Osteocyte (in vitro differentiated cells): ENCODE measurements at places on chromosomes 4 and X. TPM values are rescaled to one million over a fixed set of nuclear protein-coding genes. Genes with fewer than 3 reads are reported as not detected.

- DNase-seq = no peak
Observed at GRCh38 chrX:77070202-77070918, 376.8 kb upstream of the FGF16 start.

Gene PPBP
- not detected in 2 replicates for total RNA-seq

Gene PLAC1
- not detected in 2 replicates for total RNA-seq

Gene DCTD
- total RNA-seq = 122 and 126 TPM in 2 replicates

DNA sequence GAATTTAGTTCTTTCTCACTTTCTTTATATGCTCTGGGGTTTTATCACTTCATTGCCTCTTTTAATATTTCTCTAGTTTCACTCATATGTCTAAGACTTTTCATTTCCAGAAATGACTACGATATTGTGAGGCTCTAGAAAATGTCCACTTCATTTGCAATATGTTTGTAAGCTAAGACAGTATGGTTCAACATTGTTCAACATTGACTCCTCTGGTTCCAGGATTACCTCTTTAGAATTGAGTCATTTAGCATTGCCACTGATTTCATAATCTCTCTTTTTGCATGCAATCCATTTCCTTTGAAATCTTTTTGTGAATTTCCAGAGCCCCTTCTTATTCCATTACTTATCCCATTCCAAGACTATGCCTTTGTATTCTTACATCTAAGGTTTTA is 32.3 kb downstream of the BBS12 start:
- DNase-seq = no peak

DNA sequence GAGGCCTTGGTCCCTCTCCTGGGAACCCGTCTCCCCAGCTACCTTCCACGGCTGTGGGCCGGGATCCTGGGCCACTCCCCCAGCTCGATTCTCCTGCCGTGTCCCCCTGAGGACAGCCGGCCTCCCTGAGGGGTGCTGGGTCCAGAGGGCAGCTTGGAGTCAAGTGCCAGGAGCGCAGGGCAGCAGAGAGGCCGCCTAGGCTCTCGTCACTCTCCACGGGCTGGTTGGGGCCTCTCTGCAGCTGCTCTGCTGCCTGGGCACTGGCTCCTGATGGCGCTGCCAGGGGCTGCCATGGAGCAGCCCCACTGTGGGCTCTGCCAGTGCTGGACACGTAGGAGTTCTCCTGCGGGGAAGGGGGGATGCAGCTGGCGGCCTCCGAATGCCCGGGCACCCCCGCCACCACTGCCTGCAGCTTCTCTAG is 6.7 kb downstream of the IRAK1 start:
- DNase-seq = no peak

Gene SAGE1
- not detected in 2 replicates for total RNA-seq

GRCh38 chr4:10161146-10161545 is 44.5 kb upstream of the WDR1 start:
- DNase-seq = no peak

DNA sequence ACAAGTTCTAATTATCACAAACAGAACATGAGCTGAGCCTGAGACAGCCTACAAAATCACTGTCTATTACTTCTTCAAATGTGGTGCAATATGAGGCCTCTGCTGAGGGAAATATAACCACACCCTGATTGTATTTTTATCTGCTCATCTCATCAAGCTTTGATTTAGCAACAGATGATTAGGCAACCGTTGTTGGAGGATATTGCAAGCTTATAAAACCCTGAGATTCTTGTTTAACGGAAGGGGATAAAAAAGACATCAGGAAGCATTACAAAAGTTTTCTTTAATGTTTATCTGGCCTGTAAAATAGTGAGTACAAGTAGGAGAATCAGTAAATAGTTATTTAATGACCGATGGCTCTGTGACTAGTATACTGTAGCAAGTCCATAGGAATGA is 108.5 kb downstream of the ZNF330 start:
- DNase-seq = no peak

DNA sequence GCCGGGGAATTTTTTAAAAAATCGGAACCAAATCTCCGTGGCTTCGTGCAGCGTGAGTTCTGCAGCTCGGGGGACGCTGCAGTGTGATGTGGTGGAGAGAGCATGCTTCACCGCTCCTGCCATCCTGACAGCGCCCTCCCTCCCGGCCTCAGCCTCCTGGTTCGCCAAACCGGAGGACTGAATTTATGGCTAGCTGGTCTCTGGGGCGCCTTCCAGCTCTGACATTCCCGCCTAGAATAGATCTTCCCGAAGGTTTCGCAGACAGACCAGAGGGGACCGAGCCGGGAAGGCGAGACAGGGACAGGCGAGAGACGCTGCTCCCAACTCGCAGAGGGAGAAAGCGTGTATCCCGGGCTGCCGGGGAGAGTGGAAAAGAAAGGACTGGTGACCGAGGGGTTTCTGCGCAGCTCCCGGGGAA is 25.9 kb downstream of the HOPX start:
- DNase-seq = no peak

GRCh38 chr4:182803235-182803634 is 114.0 kb downstream of the DCTD start:
- DNase-seq = no peak

DNA sequence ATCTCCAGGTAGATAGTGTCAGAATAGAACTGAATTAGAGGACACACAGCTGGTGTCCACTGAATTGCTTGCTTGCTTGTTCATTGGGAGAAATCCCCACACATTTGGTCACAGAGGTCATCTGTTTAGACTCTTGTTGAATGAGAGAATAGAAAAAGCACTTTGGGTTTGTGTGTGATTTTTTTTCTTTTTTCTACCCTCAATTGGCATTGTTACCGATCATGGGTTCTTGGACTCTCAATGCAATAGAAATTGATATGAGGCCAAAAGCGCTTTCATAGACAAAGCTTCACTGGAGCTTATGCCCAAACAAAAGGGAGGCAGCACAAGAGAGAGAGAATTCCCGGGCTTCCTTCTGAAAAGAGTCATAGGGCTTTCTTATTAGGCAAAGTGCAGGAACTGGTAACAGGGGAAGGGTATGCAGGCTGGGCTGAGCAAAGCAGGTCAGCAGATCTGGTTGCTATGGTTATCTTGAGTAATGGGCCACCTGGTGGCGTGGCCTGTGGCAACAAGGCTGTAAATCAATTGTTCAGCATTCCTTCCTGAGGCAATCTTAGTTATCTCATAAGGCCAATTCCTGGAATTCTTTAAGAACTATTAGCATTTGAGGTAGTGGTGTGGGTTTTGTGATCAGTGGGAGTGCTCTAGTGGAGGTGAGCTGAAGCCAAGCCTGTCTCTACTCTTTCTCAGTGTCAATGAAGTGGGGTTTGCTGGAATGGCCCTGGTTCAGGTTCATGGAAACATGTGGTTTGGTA is 5.3 kb upstream of the GPR82 start:
- no peak for DNase-seq

DNA sequence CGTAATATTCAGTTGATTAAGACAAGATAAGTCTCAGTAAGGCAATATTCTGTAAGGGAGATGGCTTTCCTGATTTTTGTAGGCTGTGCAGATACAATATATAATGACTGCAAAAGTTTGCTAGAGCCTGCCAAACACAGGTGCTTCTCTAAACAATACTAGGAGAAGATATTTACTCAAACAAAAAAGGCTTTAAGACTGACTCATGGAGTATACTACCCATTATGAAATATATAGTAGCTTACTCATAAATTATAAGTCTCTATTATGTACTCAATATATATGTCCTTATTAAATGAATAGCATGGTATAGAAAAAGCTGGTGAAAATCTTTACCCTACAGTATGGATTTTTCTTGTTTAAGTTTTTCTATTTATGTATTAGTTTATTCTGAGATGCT is 93.2 kb upstream of the IL15 start:
- no peak for DNase-seq

Gene DRD5
- not detected in 2 replicates for total RNA-seq

Gene PARM1
- not detected in 2 replicates for total RNA-seq

DNA sequence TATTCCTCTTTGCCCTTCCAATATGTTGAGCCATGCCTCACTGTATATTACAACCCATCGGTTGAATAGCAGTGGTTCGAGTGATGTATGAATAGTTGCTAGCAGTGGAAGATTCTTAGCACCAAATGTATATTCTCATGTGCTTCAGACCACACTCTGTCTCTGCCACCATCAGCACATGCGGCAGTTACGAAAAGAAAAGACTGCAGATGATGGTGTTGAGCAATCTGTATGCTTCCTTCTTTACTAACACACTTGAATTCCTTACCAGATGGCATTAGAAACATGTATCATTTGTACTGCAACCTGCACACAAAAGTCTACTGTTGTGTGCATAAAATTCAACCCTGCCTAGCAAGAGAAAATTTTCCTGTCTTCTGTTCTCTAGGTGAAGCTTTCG is 214.6 kb downstream of the ENOX2 start:
- DNase-seq = no peak

Gene AMOT
- total RNA-seq = 6.7 and 7.2 TPM in 2 replicates

DNA sequence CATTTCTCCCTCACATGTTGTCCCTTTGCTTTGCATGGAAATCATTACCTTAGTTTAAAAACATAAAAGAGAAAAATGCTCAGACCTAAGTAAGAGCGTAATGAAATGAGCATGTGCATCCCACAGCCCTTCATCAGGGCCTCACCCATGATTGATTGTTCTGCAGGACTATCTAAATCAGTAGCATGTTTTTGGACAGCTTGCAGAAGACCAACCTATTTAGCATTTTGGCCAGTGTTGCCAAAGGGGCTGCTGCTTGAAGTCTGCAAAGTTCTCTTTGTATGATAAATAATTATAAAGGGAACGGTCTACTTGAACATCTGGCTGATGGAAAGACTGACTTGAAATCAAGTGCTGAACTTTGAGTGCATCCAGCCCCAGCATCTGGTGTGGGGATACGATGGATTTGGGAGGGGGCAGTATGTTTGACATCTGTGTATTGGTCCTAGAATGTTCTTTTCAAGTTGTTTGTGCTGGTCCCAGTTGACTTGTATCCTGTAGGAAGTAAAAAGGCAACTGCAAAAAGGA is 76.1 kb upstream of the LIMCH1 start:
- DNase-seq = no peak

DNA sequence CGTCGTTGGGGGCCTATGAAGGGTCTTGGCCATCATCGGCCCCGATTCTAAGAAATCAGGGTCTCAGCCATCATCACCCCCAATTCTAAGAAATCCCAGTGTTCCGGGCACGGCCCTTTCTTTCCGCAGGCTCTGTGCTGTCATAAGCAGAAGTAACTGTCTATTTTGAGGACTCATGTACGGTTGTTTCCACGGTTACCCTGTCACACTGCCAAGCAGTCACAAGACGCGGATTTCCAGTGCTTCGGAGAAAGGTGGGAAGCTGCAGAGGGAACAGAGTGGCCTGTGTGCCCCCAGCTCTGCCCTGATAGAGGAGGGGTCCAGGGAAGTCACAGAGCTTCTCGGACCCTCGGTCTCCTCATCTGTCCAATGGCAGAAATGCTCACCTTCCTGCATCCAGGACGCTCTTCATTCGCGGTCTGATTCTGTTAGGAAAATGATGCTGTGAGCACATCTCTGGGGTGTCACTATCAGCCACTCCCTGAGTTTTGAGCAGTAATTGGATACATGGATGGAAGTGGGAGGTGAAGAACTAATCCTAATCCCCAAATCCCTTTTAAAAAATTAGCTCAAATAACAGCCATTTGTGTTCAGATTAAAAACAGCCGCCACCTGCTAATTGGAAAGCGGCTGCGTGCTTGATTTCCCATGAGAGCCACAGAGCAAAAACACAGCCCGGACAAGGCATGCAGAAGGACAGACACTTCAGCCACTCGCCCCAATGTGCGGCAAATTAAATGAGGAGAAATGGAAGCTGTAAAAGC is 73.1 kb downstream of the WFS1 start:
- DNase-seq = no peak

GRCh38 chr4:73576381-73576780 is 43.9 kb downstream of the RASSF6 start:
- DNase-seq = no peak

GRCh38 chr4:120561648-120562047 is 360.9 kb downstream of the PRDM5 start:
- no peak for DNase-seq

- no peak for DNase-seq
Observed at GRCh38 chr4:23889814-23890341, at the start of gene PPARGC1A. PPARGC1A (minus strand) TSS chr4:23890047; CDS start chr4:23889957, 90 bp downstream.

- no peak for DNase-seq
Observed at GRCh38 chr4:3514221-3514780, 17.9 kb downstream of the LRPAP1 start.

GRCh38 chr4:69049860-69050259 is 46.4 kb upstream of the UGT2B7 start:
- no peak for DNase-seq

Gene TCEAL7
- total RNA-seq = 13.4 and 14.7 TPM in 2 replicates

DNA sequence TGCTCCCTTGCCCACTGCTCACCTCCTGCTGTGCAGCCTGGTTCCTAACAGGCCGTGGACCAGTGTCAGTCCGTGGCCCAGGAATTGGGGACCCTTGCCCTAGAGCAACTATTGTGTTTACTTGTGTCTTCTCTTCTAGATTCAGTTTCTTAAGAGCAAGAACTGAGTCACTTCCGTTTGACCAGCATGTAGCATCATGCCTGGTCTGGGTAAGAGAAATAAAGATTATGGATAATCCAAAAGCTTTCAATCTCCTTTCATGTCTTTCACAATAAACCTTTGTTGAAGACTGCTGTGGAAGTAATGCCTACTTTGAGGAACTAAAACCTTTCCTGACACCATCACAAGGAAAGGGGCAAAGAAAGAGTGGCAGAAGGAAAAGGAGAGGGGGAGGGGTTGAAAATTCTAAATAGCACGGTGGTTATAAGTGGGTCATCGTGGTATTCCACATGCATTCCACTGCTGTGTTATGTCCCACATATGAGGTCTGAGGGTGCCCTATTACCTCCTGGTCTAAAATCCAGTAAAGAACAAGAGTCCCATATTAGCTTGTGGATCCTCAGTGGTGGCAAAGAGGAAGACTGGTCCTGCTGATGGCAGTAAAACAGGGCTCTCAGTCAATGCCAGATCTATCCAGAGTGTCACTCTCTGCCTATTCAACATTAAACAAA is 133.4 kb downstream of the RASL11B start:
- DNase-seq = no peak

GRCh38 chr4:61312526-61312925 is 112.4 kb downstream of the ADGRL3 start:
- no peak for DNase-seq

DNA sequence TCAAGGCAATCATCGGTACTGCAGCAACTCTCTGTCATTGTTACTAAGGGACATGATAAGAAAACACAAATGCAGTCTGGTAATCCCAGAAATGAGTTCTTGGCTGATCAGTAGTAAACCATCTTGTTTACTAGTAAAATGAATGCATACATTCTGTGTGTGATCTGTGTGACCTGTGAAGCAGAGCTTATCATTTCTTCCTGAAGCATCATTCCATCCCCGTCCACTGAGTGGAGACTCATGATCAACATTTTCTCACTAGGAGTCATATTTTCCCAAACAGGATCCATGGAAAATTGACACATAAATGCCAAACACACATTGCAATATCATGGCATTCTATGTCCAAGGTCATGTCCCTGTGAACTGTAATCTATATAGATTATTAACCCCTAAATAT is 226.1 kb downstream of the ANKRD50 start:
- DNase-seq = no peak

Gene EDNRA
- total RNA-seq = 181 and 195 TPM in 2 replicates

DNA sequence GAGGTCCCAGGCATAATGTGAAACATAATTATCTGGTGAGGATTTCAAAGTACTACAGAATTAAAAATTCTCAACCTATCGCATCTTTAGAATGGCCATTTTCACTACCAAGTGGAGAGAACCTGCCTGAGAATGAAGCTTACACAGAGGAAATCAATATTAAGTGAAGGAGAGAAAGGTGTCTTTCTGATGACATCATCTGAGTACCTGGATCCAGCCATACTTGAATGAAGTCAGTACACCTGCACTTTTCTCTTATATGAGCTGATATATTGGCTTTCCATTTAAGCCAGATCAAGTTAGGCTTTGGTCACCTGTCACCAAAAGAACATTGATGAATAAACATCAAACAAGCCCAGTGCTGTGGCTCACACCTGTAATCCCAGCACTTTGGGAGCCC is 118.9 kb upstream of the MED14 start:
- DNase-seq = no peak

Gene FOXR2
- not detected in 2 replicates for total RNA-seq
